ENCODE measurements at places on chromosomes 6 and 20.

- no peak for DNase-seq
These were observed 18.6 kb upstream of the CST9L start for GRCh38 chr20:23586735-23587525.

GRCh38 chr6:100451577-100451976 is 13.1 kb downstream of the SIM1 start:
- DNase-seq: no peak

- no peak for DNase-seq
These were observed 5.1 kb upstream of the EPHA7 start for GRCh38 chr6:93424303-93425064.

DNA sequence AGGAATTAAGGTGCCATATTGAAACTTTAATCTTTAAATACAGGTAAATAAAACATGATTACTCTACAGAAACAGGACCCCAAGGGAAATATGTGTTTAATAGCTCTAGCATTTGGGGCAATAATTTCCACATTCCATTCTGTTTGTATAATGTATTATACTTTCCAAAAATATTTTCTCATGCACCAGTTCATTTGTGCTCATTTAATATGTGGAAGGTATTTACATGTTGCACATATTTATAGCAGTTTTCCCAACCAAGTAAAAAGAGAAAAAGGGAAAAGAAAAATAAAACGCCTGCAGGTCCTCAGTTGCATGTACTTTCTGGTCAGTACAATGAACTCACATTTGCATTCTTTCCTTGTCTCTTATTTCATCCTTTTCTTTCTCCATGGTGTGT is 129.5 kb upstream of the SULF2 start:
- no peak for DNase-seq

DNA sequence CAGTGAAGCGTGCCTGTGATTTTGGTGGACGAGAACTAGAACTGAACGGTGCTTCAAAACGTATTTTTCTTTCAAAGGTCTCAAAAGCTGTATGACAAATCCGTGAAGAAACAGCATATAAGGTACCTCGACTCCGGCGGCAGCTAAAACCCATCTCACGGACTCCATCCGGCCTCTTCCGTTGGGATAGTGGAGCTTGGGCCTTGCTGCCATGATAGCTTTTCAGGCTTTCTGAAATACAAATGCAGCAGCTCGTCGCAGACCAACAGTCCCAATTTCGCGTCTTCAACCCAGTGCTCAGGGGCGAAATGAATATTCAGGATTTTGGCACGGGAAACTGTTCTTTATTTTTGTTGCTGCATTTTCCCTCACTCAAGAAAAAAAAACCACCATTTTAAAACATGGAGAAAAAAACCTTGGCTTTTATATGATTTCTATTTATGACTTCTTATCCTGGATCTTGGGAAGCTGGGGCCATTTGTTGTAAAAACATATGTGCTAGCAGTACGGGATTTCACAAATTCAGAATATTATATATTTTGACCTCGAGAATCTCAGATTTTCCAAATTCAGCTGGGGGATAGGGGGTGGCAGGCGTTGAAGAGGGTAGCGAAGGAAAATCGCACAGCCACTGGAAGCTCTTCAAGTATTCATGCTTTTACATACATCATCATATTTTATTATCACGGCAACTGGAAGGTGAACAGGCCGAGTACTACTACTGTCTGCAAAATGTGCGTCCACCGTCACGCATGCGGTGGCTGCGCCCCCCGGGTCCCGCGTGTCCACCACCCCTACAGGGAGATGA is 849 bp downstream of the GSTA4 start:
- peak; percentile 51 for DNase-seq

DNA sequence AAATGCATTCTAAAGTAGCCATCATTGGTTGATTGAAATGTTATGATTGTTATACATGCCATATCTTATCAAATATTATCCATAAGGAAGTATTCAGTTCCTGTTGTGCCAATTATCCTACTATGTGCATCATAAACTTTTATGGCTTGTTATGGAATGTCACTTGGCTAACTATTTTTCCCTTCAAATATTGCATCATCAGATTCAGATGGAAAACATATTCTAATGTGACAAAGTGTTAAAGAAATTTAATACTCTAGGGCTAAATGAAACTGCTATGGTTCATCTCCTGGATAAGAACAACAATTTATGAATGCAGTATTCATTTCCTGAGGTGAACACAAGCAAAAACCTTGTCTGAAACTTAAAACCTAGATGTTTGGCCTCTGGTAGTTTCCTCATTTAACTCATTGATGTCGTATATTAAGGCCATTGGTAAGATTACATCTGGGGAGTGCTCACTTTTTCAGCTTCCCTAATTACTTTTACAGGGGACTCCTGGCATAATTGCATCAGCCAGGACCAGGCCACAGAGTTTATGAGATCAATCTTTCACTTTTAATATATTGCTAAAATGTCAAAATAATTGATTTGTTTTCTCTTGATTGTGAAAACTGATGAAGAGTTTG is 134.9 kb upstream of the CEP162 start:
- DNase-seq: peak; percentile 67

GRCh38 chr6:9554806-9555205 is 860.1 kb downstream of the TFAP2A start:
- DNase-seq: no peak

- peak; percentile 21 for DNase-seq
These were observed 40.0 kb downstream of the SLC22A1 start for GRCh38 chr6:160161647-160161986.

GRCh38 chr20:13638162-13638495 is 603 bp downstream of the TASP1 start:
- no peak for DNase-seq

GRCh38 chr20:17421493-17421892 is 109.7 kb downstream of the BFSP1 start:
- no peak for DNase-seq

GRCh38 chr6:93389192-93389591 is 30.2 kb downstream of the EPHA7 start:
- DNase-seq: no peak

- no peak for DNase-seq
These were observed 188.1 kb downstream of the CDC5L start for GRCh38 chr6:44575644-44576043.

Data from SK-N-DZ (cell line).